HEK293T (cell line): ENCODE measurements at places on chromosomes 2 and 18.

DNA sequence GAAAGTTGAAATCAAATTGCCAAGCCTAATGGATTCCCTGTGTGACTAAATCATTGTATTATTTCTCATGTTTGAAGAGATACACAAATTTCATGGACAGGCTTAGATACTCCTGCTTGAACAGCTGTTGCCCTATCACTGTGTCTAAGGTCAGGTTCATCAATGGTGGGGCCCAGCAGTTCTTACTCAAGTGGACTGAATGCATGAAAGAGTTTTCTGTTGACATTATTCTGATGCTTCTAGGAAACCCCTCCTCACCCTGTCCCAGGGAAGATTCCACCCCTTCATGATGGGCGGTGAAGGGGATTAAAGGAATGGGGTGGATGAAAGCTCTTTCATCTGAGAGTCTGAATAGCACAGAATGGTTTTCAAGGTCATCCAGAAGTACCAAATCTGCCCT, 148.8 kb downstream of the INO80D start:
- DNase-seq, result no peak

DNA sequence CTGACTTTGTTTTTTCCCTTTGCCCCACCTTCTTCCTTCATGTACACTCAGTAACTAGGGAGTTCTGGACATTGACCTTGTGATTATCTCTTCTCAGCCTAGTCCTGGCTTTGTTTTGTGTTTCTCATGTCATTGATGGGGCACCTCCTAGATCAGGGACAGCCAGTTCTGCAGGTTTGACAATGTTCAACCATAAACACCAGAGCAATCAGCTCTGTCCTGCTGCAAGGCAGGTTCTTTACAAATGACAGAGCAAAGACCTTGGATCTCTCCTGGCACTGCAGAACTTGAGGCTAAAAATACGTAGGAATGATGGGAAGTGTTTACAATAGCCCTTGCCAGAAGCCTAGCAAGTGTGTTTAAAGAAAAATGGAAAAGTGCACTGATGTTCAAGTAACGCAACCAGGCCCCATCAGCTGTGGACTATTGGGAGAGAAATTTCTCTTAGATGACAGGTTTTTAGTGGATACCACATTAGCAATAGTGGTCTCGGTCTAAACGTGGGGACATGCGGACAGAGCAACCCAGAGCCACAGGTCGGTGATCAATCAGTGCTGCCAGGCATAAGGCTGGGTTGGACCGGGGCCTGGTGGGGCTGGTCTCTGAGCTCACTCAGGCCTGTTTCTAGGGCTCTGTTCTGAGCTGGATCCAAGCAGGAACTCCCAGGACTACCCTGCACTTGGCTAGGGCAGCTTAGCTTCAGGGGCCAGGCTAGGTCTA, 76.8 kb downstream of the SOWAHC start:
- no peak for DNase-seq

GRCh38 chr2:11777066-11777782, 30.8 kb downstream of the LPIN1 start:
- no peak for DNase-seq

- no peak for DNase-seq
These were observed 84.1 kb downstream of the LDLRAD4 start for GRCh38 chr18:13302457-13303225.

GRCh38 chr2:10132043-10132575, 9.6 kb downstream of the RRM2 start:
- DNase-seq, result no peak

DNA sequence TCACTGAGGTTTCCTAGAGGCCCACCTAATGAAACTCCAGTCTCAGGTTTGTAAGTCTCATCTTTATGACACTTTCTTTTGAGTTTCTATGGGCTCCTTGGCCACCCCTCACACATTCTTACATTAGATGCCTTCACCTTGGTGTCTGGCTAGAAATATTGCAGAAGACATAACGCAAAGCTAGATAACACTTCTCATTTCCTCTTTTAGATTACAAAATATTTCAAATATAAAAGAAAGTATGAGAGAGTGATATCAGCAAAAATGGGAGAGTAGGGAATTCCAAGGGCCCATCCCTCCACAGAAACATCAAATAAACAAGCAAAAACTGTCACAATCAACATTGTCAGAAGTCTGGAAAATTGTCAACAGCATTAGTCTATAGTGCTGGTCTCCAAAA, 43.3 kb upstream of the ZCCHC2 start:
- no peak for DNase-seq

- DNase-seq, result no peak
These were observed 17.5 kb upstream of the LONRF2 start for GRCh38 chr2:100339823-100340222.

DNA sequence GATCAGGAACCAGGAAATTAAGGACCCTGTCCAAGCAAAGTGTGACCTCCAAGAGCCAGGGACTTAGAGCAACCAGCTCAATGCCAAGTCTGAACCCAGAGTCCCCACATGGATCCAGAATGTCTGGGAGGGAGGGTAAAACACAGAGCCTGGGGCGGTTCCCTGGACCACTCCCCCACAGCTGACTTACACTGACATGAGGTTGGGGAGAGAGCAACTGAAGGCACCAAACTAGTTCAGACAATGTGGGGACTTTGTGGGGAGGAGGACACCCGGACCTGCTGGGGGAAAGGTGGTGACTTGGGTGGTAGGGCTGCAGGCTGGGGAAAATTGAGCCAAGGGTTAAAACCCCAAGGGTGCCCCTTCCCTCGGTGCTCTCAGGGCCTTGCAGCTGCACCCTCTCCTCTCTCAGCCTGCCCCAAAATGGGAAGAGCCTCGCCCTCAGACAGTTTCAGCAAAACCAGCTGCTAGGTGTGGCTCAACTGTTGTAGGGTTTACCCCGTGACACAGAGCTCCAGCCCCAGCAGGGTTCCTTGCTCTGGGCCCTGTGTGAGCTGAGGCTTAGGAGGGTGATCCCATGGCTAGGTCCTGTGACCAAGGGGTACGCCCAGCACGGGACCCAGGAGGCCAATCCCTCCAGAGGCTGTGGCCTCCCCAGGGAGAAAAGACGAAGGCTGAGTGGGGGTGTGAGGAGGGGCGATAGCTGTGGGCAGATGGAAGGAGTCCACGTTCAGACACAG, 28.6 kb downstream of the MARCO start:
- no peak for DNase-seq

GRCh38 chr2:24643051-24643450, 150.1 kb downstream of the PTRHD1 start:
- DNase-seq, result no peak

- DNase-seq, result no peak
These were observed 173.3 kb upstream of the NT5C1B start for GRCh38 chr2:18762667-18763066.

DNA sequence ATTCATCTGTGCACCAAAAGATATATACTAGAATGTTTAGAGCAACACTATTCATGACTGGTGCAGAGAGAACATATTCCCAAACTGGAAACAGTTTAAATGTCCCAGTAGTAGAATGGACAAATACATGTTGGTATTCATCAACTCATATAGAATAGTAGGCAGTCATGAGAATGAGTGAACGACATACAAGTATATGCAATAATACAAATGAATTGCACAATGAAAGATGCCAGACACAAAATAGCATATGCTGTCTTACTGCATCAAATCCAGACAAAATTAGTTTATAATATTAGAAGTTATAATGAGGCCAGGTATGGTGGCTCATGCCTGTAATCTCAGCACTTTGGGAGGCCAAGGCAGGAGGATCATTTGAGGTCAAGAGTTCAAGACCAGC, 8.3 kb upstream of the PRKAG3 start:
- no peak for DNase-seq

DNA sequence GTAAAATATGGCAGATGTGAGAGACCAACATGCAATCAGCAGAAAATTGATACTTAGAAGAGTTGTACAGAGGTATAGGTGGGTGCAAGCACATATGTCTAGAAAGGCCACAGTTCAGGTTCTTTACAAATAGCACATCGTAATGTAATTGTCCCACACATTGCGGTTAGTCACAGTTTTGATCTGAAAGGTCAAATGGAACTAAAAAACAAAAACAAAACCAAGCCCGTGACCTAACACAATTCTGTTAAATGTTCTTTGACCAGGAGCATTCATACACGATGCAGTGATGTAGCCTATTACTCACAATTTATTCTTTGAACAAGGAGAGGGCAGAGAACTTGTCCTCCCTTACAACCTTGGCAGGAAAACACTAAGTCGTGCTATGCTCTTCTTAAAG, 108.9 kb upstream of the MAP4K3 start:
- DNase-seq, result no peak

- DNase-seq, result no peak
These were observed 97.9 kb downstream of the SH3BP4 start for GRCh38 chr2:235049719-235050118.

- no peak for DNase-seq
These were observed 7.5 kb downstream of the RPE start for GRCh38 chr2:210009896-210010295.

DNA sequence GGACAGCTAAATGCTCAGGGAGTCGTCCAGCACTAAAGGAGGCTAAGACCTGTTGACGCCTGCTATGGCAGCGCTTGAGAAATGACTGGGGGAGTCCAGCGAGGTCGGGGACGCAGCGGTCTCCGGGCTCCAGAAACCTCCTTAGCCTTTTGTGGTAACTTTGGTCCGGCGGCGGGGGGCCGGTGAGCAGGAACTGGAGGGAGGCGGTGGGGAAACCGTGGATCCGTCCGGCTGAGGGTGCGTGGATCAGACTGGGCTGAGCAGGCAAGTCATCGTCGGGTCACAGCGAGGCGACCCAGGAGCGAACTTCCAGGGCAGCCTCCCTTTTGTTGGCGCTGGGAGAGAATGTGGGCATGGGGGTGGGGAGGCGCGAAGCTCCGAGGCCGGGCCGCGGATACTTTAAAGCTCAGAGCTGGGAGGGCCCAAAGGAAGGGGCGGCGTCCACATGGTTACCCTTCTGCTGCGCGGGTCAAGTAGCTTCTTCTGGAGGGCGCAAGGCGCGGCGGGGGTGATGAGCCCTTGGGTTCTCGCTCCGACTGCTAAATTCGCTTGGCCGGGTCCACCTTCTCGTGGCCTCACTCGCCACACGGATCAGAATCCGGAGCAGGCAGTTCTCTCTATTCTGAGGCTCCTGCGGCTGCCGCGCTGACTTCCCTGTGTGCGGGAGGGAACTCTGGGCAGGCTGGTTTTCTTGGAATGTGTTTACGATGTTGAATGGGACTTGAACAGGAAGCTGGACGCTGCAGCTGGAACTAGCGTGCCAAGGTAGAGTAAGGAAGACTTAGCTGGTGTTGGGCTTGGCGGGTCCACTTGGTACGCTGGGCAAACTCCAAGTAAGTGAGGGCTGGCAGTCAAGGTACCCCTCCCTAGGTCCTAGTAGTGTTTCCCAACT, 920 bp downstream of the GULP1 start:
- DNase-seq, result peak; percentile 49

GRCh38 chr2:212712991-212713390, 174.4 kb upstream of the ERBB4 start:
- no peak for DNase-seq

DNA sequence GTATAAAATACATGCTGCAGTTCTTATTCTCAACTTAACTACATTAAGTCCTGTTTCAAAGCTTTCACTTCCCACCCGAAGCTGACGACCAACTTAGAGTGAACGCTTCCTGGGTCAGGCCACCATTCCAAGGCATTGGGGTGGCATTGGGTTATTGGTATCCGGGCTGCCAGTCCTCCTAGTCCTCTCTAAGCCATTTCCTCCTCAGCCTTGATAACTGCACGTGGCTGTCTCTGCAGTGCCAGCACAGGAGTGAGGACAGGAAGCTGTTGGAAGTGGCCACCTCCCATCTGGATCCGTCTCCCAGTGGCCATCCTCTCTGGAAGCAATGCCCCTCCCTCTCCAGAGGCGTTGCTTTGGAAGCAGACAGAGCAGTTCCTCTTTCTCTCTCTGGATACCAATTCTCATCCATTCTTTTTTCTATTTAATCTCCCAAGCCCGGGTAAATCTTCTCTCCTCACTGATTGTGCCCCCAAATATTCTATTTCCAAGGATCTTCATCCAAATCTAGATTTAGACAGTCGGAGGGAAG, 354.7 kb downstream of the EIPR1 start:
- DNase-seq, result no peak

DNA sequence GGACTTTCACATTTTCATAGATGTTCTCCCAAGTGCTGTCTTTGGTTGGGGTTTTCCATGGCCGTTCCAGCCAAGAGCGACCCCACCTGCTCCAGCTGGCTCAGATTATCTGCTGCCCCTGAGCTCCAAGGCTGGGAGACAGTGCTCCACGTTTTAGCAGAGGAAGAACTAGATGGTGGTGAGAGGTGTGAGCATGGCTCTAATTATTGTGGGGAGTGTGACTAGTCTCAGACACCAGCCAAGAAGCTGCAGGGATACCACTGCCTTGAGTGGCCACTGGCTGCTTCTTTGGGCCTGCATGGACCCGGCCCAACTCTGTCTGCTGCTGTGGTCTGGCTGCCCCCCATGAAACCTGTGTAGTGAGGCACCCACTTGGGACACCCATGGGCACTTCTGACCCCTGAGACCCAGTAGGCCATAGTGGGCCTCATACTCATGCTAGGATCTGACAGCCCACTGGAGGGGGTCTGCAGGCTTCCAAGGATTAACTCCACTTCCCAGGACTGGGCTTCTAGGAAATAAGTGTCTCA, 2.8 kb upstream of the NCL start:
- DNase-seq, result no peak

DNA sequence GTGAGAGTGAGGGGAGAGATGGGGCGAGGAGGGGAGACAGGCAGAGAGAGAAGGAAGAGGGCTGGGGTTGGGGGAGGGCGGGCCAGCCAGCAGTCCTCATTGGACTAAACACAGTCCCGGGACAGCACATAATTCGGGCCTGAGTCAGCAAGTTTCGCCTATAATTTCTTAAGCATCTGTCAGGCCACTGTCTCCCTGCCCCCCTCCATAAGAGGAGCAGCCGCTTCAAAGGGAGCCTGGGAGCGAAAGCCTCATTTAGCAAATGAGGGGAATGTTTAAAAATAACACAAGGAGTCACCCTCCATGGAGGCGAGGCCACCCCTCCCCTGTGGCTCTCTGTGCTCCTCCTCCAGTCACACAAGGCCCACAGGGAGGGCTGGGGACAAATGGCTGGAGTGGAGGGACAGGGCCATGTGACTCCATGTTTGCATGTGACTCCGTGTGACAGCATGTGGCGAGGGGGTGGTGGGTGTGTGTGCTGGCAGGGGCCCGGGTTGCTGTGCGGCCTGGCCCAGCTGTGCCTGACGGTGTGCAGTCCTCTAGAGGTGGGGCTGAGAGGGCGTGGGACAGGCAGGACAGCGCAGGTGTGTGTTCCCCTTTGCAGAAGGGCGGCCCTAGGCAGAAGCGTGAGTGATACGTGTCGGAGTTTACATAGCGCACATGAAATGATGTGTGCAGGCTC, 162.4 kb downstream of the CELF4 start:
- DNase-seq, result no peak

GRCh38 chr18:36196238-36196995, 9.1 kb downstream of the MOCOS start:
- no peak for DNase-seq

DNA sequence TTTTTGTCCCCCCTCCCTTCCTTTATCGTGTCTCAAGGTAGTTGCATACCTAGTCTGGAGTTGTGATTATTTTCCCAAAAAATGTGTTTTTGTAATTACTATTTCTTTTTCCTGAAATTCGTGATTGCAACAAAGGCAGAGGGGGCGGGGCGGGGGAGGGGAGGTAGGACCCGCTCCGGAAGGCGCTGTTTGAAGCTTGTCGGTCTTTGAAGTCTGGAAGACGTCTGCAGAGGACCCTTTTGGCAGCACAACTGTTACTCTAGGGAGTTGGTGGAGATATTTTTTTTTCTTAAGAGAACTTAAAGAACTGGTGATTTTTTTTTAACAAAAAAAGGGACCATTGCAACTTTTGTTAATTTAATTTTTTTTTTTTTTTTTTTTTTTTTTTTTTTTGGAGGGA, 2.1 kb downstream of the SOX11 start:
- no peak for DNase-seq

GRCh38 chr2:159792599-159792998, 5.4 kb downstream of the CD302 start:
- no peak for DNase-seq

- DNase-seq, result peak; percentile 9
These were observed 68.5 kb downstream of the ABI2 start for GRCh38 chr2:203396667-203397066.
